Mesothelial cell of epicardium (in vitro differentiated cells): ENCODE measurements at places on chromosomes 7 and 10. TPM values are rescaled to one million over a fixed set of nuclear protein-coding genes. Genes with fewer than 3 reads are reported as not detected.

GRCh38 chr7:67100956-67101361, 104.3 kb downstream of the TYW1 start:
- DNase-seq, result peak; percentile 23

- no peak for DNase-seq
Observed at GRCh38 chr7:71824006-71824760, 588.0 kb downstream of the CALN1 start.

GRCh38 chr7:140358412-140359051, 39.8 kb downstream of the SLC37A3 start:
- DNase-seq, result no peak

GRCh38 chr10:117818721-117819120, 228.0 kb downstream of the RAB11FIP2 start:
- DNase-seq, result peak; percentile 17

Gene CCZ1B
- 64.1 to 76.5 TPM (median 68.1 TPM) in 3 replicates for total RNA-seq

Gene PNLIPRP3
- total RNA-seq, result not detected in 3 replicates

Gene NEURL1
- total RNA-seq, result 0.40 to 0.88 TPM (median 0.54 TPM) in 3 replicates

Gene CPA2
- 0.54 to 0.73 TPM (median 0.72 TPM) in 3 replicates for total RNA-seq

DNA sequence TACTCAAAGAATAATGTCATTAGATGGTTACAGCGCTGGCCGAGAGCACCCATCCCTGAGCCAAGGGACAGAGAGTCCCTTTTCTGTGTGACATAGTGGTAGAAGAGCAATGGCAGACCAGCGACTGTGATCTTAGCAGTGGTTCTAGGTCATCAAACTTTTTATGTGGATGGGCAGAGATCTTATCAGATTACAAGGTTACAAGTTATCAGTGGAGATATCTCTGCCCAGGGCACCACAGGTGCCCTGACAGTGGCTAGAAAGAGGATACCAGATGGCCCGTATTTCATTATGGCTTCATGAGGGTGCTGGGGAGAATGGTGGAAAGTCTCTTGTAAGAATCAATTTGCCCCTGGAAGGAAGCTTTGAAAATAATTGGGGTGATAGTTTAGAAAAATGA, 62.7 kb downstream of the CYCS start:
- DNase-seq, result no peak

DNA sequence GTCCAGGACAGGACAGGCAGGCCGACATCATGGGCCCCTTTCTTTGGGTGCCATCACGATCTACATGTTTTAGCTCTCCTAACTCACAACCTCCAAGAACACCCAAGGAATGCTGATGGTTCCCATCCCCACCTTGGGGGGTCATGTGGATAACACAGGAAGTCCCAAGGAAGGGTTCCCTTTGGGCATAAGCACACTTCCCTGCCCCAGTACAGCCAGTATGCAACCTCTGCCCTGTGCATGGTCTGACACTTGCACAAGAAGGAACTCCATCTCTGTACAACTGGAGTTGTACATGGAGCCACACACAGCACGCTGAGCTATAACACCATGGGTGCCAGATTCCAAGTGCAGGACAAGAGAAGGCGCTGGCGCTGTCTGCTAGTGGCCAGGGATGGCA, 11.0 kb downstream of the MAT1A start:
- no peak for DNase-seq

DNA sequence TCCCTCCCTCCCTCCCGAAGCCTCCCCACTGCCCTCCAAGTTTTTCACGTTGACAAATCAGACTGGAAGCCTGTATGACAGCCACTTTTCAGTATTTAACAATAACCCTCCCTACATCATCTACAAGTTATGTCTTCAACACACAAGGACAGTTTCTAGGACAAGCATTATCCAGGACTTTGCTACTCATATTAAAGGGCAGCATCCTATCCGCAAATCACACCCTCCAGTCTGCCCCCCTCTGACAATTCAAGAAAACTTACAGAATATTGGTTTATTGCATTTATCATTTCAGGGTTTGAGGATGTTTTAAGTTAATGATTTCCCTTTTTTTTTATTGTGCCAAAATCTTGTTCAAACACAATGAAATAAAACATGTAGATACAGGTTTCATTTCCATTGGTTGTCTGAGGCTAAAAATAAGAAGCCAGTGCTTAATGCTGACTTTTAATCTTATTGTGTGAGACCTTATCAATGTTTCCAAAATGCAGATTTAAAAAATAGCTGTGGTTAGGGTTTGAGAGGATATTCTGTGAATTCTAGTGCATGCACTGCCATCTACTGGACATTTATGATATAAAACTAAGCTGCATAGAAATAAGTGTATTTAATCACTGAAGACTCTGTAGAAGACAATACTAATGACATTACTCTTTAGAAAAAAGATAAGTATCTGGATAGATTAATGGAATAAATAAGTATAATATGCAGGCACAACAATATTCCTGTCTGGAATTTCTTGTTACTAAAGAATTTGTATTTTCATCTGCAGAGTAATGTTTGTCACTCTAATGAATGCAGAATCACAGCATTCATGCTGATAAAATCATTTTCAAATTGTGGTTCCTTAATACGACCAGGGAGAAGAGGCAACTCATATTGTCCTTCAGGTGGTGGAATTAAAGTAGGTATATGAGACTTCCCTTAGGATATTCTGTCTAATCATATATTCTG, 64.1 kb downstream of the CAV1 start:
- no peak for DNase-seq

DNA sequence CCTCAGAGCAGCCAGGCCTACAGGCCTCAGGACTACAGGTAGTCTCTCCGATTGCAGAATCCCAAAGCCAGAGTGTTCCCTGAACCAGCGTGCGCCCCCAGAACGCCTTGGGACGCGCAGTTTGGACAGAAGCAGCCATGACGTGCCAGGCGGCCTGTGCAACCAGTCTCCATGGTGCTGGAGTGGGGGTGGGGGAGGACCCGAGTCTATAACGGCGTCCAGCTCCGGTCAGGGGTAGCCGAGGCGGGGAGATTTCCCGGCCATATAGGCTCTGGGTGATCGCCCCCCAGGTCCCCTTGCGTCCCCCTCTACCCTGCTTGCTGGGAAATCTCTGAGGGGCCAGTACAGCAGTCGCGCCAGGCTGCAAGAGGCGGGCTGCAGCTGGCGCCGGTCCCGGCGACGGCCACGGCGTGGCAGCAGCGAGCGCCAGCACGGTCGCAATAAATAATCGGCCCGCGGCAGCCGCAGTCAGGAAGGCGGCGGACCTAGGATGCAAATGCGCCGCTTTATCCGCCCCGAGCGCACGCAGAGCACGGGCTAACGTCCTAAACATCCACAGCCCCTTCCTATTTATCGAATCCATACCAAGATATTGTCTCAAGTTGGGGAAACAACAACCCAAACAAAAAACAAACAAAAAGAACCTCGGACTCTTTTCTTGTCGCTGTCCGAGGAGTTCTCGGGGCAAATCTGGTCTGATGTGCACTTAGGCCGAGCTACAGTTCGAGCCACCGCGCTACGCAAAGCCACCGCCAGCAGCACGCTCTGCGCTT, 1.6 kb downstream of the HOXA3 start:
- DNase-seq, result no peak

Gene CALCR
- not detected in 3 replicates for total RNA-seq

DNA sequence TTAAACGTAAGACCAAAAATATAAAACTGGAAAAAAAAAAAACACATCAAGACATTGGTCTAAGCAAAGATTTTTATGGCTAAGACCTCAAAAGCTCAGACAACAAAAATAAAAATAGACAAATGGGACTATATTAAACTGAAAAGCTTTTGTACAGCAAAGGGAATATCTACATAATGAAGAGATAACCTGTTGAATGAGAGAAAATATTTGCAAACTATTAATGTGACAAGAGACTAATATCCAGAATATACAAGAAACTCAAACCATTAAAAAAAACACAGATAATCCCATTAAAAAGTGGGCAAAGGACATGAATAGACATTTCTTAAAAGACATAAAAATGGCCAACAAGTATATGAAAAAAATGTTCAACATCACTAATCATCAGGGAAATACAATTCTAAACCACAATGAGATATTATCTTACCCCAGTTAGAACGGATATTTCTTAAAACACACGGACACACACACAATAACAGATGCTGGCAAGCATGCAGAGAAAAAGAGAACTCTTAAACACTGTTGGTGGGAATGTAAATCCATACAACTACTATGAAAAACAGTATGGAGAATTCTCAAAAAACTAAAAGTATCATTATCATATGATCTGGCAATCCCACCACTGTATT, 28.8 kb downstream of the CNOT4 start:
- DNase-seq, result no peak

GRCh38 chr10:11511321-11511720, 100.1 kb downstream of the USP6NL start:
- DNase-seq, result no peak

Gene ARHGAP19
- total RNA-seq, result 19.4 to 22.8 TPM (median 22.6 TPM) in 3 replicates

DNA sequence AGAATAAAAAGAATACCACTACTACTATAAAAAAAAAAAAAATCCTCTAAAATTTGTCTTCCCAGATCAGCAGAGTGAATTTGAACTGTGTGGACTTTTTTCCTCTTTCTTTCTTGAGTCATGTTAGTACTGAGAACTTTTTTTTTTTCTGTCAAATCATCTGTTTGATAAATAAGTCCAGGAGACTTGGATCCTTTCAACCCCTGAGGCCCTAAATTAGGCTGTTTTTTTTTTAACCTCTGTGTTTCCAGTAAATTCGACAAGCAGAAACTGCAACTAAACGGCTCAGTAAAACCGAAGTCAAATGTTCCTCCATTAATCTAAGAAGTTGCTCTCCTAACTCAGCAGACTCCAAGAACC, 2.7 kb downstream of the MAP3K8 start:
- DNase-seq, result no peak

GRCh38 chr10:4266416-4267085, 481.5 kb upstream of the KLF6 start:
- no peak for DNase-seq

Gene NPFFR1
- 0.11 to 0.14 TPM (median 0.13 TPM) in 3 replicates for total RNA-seq
